Stimulated activated CD4-positive, alpha-beta T cell treated with anti-CD3 and anti-CD28 coated beads, Interleukin-1b, Interleukin-23, amount 100 ng/mL, for 24 hours (primary cell): ENCODE measurements at places on chromosomes 13 and 19.

DNA sequence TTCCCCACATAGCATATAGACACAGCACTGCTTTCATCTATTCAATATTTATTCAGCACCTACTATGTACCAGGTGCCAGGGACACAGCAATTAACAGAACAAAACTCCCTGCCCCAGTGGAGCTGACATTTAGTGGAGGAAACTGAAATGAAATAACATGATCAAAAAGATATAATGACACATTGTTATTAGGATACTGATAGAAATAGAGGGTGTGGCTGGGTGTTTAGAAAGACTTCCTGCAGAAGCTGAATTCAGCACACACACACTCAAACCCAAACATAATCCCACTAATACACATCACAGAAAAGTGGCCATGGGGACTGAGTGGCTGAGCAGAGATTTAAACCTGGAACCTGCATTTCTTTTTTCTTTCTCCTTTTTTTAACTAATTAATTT is 3.8 kb upstream of the CDC37 start:
- DNase-seq = no peak

GRCh38 chr13:39385621-39386231 is 217.3 kb downstream of the LHFPL6 start:
- no peak for DNase-seq

DNA sequence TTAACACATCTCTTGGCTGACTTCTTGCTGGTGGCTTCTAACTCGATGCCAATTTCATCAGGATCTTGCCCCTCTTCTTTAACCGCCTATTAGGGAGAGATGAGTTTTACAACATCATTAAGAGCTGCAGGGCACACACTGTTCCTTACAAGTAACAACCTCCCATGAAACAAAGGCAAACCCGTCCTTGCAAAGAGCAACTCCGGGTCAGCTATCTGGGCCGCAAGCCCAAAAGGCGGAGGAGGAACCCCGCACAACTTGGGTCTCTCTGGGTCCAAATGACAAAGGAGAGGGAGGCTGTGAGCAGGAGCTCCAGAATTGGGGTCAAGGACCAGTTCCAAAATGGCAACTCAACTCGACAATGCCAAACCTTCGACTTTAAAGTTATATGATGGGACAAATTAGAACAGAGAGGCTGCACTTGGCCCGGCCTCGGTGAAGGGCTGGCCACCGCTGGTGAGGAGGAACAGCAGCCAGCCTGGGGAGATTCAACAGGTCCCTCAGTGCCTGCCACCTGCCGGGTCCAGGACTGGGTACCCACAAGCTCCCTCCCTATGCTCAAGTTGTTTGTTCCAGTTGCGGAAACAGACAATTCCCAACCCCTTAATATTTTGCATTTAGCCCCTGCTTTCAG is 1.1 kb downstream of the SAFB2 start:
- no peak for DNase-seq

DNA sequence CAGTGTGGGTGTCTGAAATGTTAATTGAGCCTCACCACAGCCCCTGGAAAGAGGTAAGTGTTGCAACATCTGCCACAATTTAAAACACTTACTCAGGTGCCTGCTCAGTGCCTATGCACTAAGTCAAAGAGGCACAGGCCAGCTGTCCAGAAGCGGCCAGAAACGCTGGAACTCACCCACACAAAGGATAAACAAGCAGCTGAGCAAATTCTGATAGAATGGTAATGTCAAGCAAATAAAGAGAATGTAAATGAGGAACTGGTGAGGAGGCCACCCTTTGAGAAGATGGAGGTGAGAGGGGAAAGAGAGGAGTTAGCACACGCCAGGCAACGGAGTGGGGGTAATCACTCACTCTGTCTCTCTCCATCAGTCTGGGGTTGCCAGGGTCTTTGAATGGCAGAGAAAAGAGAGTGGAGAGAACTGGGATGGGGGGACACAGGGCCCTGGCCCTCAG is 67.7 kb upstream of the SERP2 start:
- DNase-seq = no peak

GRCh38 chr13:99392470-99393135 is 85.4 kb upstream of the GPR183 start:
- no peak for DNase-seq

- DNase-seq = no peak
Measured at GRCh38 chr19:41206926-41207750, 11.9 kb upstream of the AXL start.

DNA sequence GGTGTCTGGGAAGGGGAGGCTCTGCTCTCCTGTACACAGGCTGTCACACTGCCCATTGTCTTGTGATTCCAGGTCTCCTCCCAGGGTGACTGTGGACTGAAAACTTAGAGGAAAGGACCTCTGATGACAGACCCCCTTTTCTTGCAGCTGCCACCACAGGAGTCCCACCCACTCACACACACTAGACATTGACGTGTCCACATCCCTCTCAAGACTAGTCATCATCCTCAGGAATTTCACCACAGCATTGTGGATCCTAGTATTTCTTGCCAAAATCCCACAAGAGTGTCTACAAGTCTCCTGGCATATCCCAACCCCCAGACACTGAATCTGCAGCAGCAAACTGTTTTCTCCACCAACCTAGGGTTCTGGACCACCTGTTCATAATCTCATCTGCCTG is 5.3 kb downstream of the ZNF85 start:
- no peak for DNase-seq

- DNase-seq = no peak
Measured at GRCh38 chr19:10292789-10293636, 3.3 kb downstream of the ICAM5 start.

- DNase-seq = no peak
Measured at GRCh38 chr13:49539313-49539712, 43.6 kb downstream of the PHF11 start.

DNA sequence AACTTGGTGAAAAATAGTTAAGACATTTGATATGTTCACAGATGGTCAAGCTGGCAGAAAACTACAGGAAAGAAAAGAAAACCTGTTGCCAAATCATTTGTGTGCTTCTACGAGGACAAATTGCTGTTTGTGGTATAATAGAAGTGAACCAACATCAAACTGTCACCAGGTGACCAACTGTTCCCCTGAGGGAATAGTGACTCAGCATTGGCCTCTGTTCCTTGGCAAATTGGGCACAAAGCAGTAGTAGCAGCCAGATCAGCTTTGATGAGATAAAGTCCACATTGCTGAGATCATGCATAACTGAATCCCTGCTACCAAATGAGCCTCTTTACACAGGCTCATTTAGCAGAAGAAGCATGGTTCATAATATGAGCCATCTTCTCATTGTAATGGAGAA is 103.5 kb downstream of the POSTN start:
- no peak for DNase-seq

GRCh38 chr13:33577007-33577406 is 240.9 kb upstream of the RFC3 start:
- DNase-seq = no peak

GRCh38 chr13:42107421-42107820 is 59.0 kb downstream of the DGKH start:
- no peak for DNase-seq

GRCh38 chr13:44818428-44818827 is 170.8 kb downstream of the NUFIP1 start:
- no peak for DNase-seq

GRCh38 chr13:112722433-112723263 is 32.8 kb downstream of the ATP11A start:
- no peak for DNase-seq

GRCh38 chr13:101416181-101417042 is at the start of gene NALCN:
NALCN (minus strand) TSS chr13:101416508; CDS start chr13:101399126, 17,382 bp downstream.
- no peak for DNase-seq

DNA sequence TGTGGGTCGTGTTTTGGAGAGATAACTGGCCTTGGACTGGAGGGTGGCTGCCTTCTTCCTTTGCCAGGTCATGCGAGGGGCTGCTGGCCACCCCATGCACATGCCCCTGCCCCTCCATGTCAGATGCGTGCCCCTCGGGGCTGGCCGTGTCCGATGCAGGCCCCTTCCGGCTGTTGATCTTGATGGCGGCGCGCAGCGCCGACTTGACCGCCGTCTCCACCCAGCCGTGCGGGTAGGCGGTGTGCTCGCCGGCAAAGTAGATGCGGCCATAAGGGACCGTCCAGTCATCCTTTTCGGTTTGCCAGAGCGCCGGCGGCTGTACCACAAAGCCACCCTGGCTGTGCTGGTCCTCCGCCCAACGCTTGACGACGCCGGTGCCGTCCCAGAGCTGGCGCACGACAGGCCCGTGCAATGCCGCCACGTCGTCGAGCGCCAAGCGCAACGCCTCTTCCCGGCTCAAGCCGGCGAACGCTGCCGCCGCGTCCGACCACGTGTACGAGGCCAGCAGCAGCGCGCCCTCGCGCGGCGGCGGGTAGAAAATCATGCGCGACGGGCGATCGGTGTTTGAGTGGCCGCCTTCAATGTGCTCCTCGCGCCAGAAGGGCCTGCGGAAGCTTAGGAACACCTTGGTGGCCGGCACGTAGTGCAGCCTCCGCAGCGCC is 6.9 kb downstream of the IL4I1 start:
- DNase-seq = peak; percentile 66

DNA sequence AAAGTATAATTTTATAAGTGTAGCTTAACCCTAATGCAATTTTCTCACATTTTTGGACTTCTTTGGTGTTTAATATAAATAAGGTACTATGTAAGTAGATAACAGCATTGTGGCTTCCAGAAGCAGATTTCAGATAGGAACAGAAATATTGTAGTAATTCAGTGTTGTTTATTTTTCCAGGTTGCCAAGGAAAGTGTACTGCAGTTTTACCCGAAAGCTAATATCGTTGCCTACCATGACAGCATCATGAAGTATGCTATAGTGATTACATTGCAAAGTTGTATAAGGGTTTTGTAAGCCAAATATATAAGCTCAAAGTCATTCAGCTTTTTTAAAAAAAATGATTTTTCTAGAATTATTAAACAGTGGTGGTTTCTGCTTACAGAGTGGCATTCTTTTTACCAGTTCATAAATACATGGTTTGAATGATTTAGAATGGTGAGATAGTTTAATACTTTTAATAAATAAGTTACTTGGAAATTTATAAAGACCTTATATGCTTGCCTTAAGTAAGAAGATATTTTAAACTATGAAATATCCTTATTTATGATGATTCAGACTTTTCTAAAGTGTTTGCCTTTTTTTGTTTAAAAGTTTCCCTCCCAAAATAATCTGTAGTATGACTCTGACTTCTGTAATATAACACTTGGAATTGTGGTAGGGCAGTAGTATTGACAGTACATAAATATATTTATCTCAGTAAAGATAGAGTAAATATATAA is 3.7 kb downstream of the UBA2 start:
- no peak for DNase-seq

GRCh38 chr13:22748866-22749577 is 431.8 kb upstream of the SGCG start:
- DNase-seq = no peak

DNA sequence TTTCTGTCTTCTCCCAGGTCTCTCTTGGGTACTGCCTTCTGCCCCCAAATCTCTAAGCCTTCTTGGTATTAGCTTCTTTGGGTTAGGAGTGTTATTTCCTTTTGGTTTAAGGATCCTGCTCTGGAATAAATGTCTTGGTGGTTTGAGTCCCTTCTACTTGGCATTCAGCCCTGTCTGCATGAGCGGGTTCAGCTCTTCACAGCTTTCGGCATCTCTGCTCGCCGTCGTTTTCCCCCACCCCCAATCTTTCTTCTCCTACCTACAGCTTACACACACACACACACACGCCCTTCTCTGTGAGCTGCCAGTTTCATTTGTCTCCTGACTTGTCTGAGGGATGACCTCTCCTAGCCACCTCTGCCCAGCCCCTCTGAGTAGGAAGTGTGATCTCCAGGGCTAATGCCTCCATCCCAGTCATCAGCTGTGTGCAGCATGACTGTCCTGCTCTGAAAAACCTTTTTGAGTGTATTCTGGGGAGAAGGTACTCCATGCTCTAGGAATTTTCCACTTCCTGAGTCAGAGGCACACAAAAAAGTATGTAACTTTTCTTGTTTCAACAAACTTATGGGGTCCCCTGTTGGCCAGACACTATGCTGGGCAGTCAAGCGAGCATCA is 4.7 kb downstream of the CNOT3 start:
- DNase-seq = no peak

DNA sequence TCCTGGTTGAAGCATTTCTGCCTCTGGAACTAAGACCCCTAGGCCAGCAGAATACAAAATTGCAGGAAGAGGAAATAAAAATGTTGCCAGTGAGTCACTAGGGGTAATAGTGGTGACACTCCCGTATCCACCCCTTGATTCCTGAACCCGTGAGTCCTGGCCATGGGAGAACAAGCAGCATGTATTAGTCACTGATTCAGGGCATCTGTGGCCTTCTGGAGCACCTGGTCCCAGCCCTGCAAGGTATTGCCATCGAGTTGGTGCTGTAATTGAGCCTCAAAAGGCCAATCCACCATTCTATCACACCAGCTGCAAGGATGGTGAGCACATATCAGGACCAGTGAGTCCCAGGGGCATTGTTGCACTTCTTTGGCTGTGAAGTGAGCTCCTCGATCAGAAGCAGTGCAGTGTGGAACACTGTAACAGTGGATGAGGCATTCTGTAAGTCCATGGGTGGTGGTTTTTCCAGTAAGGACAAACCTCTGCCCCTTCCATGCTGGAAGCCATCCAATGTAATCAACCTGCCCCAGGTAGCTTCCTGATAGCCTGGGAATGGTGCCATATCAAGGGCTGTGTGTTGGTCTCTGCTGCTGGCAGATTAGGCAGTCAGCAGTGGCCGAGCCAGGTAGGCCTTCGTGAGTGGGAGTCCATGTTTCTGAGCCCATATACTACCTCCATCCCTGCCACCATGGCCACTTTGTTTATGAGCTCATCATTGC is 39.6 kb downstream of the C1QTNF9 start:
- DNase-seq = no peak

- DNase-seq = no peak
Measured at GRCh38 chr19:49247676-49248075, 77.3 kb downstream of the SLC6A16 start.

GRCh38 chr13:29546662-29547061 is 48.8 kb downstream of the SLC7A1 start:
- DNase-seq = no peak
